Stimulated activated CD4-positive, alpha-beta T cell treated with anti-CD3 and anti-CD28 coated beads, Interleukin-4, amount 100 ng/mL, for 4 hours (primary cell): ENCODE measurements at places on chromosomes 7 and 10.

GRCh38 chr7:187227-187927, 5.0 kb upstream of the FAM20C start:
- DNase-seq = no peak

- DNase-seq = no peak
Measured at GRCh38 chr10:127532659-127533058, 16.4 kb upstream of the NPS start.

- no peak for DNase-seq
Measured at GRCh38 chr7:84492098-84493034, 297.8 kb upstream of the SEMA3A start.

- DNase-seq = no peak
Measured at GRCh38 chr7:148905093-148905666, 21.1 kb upstream of the EZH2 start.

GRCh38 chr7:32079510-32079909, 9.3 kb upstream of the PDE1C start:
- no peak for DNase-seq

GRCh38 chr10:35194906-35195305, 68.3 kb downstream of the CREM start:
- DNase-seq = no peak

DNA sequence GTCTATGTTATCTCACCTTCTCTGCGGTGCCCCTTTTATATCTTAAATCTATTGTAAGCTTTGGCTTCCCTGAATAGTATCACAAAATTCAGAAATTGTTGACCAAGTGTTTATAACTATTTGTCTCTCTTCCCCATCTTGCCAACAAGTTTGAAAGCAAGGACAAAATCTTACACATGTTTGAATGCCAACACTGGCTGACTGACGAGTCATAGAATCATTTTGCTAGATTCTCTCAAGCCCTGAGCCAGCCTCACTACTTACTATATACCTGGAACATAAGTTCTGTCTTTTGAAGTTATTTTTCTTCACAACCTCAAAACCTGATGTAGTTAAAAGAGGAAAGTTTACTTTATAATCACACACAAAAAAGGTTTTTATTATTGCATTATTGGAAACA, 700.7 kb downstream of the PHTF2 start:
- DNase-seq = no peak

GRCh38 chr7:132004529-132004928, 448.1 kb upstream of the PODXL start:
- no peak for DNase-seq

GRCh38 chr7:154474903-154475520, 422.8 kb downstream of the DPP6 start:
- no peak for DNase-seq

DNA sequence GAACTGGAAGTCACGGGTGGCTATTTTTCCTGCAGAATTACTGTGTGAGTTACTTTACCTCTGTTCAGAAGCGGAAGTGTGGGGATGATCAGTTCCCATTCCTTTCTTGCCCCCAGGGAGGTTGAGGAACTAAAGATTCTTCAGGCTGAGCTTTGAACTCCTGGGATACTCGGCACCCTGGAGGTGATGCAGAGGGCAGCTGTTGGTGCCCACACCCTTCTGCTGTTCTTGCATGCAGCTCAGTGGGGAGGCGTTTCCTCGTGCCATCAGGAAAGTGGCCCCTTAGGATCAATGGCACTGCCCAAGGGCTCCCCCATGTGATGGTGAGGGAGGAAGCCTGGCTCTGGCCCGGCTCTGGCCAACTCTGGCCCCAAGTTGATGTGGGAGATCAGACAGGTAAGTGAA, 44.7 kb upstream of the MXI1 start:
- DNase-seq = no peak

DNA sequence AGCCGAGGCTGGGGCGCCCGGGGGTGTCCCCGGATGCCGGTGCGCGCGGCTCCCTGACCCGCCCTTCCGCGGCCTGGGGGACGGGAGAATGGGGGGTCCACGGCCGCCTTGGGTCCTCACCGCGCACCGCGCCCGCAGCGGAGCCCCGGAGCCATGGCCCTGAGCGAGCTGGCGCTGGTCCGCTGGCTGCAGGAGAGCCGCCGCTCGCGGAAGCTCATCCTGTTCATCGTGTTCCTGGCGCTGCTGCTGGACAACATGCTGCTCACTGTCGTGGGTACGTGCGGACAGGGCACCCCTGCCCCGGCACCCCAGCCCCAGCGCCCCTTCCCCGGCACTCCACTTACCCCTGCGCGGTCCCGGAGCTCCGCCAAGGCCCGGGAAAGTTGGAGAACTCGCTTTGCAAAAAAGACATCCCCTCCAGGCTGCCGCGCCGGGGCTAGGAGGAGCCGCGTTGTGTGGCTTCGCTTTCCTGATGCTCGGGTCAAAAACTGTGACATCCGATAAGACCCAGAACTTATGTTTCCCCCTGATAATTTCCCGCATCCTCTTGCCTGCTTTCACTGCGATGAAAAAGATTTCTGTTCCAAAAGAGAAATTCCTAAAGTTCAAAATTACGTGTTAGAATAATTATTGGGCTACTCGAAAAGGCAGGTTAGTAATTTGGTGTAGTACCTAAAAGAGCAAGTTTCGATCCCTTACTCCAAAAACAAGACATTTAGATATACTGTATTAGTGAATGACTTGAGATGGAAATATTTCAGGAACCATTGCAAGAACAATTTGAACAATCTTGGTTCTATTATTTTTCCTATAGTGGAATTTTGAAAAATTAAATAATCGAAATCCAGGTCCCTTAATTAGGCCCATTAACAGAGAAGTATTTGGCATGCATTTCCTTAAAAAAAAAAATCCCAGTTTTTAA, 888 bp downstream of the SLC18A2 start:
- DNase-seq = no peak

DNA sequence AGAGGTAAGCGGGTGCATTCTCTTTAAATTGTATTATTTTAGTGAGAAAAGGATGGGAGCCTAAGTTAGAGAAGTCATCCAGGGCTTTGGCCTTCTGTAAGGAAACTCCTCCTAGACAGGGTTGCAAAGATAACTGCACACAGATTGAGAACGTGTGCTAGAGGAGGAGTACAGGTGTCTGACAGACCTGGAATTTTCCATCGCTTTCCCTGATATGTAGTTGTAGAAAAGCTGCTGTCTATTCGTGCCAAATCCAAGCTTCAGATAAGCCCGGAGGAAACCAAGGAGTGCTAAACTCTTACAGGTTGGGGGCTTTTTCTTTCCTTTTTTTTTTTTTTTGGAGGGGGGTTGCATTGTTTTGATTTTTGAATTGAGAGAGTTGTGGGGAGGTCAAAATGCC, 23.1 kb downstream of the LRRC4 start:
- DNase-seq = no peak

DNA sequence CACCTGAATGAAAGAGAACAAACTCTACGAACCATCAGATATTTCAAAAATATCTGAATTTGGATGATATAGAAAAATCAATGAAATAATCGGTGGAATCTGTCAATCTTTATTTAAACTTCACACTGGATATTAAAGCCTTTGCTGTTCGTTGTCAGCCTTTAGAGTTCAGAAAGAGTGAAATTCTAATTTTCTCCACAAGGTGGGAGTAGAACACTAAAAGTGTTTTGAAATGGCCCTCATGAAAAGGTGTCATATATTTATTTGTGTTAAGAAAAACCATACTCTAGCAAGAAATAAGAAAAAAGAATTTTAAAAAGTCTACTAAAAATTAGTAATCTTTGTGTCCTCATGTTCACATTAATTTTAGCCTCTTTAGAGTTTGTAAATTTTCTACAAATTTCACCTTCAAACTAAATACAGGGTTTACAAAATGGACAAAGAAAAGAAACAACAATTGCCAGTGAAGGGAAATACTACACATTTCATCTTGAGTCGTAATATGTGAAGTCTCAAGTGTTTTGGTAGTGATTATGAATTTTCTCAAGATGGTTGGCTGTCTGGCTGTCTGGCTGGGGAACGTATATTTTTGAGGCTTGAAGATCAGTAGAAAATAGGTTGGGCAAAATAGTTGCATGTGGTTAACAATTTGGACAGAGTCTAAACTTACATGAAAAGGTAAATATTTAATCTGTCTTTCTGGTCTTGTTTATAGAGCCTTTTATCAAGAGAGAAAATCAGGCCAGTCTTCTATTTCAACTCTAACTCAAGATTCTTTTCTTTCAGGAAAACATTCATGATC, 43.7 kb downstream of the DNAJB9 start:
- no peak for DNase-seq

DNA sequence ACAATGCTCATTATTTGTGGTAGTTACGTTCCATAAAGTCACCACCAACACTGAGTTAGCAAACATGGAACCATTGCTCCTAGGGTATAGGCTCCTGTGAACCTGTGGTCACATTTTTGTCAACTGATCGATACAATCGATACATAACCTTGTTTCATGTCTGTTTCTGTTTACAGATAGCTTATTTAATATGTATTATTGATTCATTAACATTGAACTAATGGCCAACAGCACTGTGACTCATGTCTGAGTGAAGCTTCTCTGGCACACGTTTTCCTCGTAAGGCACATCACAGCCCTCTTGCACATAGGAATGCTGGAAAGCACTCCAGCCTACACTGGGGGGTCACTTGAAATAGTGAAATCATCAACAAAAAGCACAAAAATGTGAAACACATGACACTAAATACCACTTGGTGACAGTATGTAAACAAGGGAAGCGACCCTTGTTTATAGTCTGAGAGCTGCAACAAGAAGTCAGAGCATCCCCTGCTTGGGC, 27.0 kb downstream of the GHRHR start:
- no peak for DNase-seq

DNA sequence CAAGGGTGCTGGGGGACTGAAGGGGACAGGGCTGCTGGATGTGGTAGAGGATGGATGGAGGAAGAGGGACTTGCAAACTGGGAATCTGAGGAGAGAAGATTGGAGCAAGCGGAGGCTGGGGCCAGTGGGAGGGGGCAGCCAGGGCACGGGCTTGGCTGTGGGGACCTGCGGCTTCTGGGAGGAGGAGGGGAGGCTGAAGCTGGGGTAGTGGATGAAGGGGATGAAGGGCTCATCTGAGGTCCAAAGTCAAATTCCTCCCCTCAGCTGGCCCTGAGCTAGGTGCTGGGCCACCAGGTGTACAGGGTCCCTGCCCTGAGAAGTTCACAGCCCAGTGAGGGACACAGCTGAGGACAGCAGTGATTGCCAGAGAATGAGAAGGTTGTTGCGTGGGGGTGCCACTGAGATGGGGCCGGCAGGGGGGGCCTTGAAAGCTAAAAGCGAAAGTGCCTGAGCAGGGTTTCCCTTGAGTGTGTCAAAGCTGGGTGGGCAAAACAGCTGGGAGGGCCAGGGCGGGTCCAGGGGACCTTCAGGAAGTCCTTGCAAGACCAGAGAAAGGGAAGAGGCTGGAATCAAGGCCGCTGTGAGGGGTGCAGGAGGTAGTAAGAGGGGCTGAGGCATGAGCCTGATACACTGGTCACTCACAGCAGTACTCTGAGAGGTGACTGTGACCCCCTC, 75.2 kb downstream of the MYL10 start:
- no peak for DNase-seq

- DNase-seq = no peak
Measured at GRCh38 chr10:129772468-129773358, 191.4 kb downstream of the EBF3 start.
